IPS DF 19.7 (cell line): ENCODE measurements at places on chromosomes 1 and 21.

DNA sequence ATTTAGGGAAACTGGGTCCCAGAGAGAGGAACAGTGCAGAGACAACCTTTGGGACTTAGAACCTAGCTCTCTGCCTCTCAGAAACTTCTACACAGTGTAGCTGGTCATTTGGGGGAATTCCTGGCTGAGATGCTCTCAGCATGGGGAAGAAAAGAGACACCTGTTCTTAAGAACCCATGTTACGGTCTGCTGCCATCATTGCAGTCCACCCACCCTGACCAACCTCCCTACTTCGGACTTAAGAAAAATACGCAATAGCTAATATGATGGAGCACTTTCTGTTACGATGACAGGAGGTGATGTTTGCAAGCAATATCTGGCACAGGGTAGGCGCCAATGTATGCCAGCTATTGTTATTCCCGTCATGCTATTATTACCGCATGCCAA lies 177.9 kb downstream of the IGSF21 start:
- no peak for DNase-seq

GRCh38 chr1:175537571-175537970 lies 205.8 kb downstream of the TNR start:
- DNase-seq, result no peak

- no peak for DNase-seq
These were observed 15.4 kb upstream of the DDR2 start for GRCh38 chr1:162616848-162617247.

- DNase-seq, result no peak
These were observed 84.6 kb downstream of the SYT2 start for GRCh38 chr1:202625416-202626360.

DNA sequence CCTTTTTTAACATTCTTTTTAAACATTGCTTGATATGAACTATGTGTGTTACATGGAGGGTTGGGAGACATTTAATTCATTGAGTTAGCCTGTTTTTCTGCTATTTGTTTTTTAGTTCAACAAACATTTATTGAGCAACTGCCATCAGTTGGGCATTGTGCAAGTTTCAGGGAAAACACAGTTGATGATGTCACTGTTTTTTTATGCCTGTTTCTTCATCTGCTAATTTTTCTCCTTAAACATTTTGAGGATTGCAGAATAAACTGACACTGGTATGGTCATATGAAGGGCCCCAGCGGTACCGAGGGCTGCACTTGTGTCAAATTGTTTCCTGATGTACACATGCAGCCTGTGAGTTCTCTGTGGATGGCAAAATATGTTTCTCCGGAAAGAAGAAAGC lies 253.0 kb downstream of the FGGY start:
- DNase-seq, result no peak

- DNase-seq, result peak; percentile 1
These were observed 26.6 kb downstream of the ATF6 start for GRCh38 chr1:161792740-161793139.

GRCh38 chr21:26365849-26366248 lies 195.3 kb upstream of the APP start:
- DNase-seq, result no peak

- DNase-seq, result no peak
These were observed 14.7 kb downstream of the UCK2 start for GRCh38 chr1:165842023-165842670.

DNA sequence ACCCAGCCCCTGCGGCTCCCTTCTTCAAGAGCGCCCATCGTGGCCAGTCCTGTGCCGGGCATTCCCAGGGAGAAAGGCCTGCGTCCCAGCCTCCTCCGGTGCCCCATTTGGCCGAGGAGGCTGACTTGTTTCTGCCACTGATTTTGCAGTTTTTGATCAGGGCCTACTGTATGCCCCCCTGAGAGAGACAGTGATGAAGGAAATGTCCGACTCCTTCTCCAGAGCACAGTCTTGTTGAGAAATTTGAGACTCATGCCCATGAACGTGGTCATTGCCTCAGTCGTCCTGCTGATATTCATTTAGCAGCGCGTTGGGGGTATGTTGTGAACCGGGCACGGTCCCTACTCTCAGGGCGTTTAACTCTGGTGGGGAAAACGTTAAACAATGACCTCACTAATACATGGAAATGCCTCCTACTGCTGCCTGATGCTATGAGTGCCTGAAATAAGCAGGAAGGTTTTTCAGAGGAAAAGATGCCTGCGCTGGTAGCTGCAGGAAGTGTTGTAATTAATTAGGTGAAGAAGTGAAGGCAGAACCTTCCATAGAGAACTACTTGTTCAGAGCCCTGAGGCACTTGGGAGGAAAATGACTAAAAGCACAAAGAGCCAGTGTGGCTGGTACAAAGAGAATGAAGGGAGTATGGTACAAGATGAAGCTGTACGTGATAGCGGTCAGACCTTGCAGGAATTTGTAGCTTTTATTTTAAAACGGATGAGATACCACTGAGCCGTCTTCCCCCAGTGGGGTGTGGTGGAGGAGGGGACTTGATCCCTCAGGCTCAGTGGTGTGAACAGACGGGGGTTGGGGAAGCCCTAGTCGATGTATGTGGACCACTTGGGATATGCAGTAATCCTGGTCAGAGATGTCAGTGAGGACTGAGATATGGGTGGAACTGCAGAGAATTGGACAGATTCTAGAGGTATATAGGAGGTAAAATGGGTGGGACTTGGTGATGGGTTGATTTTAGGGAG lies 730 bp downstream of the ZCCHC17 start:
- DNase-seq, result no peak

DNA sequence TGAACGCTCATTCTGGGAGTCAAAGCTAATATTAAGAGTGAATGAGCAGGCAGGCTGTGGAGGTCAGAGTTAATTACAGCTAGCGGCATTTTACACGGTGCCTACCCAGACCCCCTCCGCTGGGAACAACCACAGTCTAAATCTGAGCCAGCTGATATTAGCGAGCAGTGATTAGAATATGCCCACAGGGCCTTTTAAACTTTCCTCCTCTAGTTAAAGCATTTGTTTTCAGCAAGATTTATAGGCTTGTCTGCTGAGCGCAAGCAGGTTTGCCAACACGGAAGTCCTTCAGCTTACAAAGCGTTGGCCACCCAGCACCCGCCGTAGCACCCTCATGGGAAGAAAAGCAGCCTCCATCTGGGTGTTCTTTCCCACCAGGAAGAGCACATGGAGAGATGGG lies 72.1 kb downstream of the LMX1A start:
- no peak for DNase-seq

- DNase-seq, result no peak
These were observed 186.3 kb upstream of the USP25 start for GRCh38 chr21:15543473-15543872.

DNA sequence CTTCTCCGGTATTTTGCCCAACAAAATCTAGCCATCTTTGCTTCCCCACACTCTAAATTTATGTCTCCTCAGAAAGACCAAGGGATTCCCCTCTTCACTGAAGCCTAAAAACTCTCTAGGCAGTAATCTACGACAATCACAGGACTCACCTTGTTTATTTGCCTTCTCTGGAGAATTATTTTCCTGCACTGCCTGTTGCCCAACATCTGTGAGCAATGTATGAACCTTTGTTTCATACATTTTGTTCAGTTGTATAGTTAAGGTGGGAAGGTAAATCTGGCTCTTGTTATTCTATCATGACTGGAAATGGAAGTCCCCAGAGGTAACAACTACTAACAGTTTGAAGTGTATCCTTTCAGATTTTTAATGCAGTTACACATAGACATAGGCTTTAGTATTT lies 2.2 kb downstream of the COPA start:
- no peak for DNase-seq

DNA sequence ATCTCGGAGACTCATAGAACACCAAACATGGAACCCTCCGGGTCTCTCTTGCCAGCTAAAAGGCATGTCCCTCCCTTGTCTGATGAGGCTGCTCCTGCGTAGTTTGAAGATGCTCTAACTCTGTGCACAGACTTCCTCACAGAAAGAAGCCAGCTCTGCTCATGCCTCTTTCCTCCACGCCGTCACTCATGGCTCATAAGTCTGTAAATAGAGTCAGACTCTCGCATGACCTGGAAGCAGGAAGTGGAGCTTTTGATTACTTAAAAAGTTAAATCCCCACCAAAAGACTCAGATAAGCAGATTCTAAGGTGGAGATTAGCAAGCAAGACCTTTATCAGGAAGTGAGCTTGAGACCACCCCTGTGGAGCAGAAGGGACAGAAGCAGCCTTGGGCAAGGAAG lies 171.6 kb downstream of the TRIM33 start:
- no peak for DNase-seq

DNA sequence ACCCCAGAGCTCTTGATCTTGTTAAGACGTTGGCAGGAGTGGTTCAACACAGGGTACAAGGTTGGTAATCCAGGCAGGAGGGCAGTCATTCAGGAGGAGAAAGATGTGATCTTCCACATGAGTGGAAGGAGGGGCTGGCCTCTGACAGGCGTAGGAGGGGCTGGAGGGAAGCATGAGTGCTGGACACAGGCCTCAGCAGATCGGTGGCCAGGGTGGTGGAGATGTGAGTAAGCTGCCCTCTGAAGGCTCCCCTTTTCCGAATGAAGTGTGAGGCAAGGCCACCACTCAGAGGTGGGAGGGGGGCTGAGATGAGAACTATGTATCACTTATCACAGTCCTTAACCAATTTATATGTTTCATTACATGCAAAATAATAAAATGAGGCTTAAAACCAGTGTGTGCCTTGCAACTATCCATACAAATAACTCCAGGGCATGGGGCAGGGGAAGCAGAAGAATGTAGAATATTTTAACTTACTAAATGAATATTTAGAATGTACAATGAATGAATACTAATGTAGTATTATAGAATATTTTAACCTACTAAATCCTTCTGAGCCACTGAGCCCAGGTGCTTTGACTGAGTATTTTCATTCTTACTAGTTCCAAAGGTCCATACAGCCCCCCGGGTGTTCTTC lies 103.5 kb upstream of the TLR5 start:
- DNase-seq, result no peak

DNA sequence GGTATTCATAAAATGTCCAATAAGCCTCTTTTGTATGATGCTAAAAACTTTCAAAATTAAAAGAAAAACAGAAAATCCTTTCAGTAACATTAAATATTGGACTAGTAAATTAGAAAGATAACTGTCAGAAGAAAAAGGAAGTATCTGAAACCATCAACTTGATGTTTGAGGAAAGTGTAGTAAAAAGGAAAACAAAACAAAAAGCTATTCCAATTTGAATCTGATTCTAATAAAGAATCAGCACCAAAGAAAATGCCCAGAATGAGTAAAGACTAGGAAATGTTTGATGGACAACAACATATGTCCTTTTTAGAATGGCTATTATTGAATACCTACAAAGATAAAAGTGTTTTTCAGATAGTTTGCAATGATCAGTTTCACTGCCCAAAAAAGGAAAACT lies 79.9 kb upstream of the RBM34 start:
- no peak for DNase-seq

DNA sequence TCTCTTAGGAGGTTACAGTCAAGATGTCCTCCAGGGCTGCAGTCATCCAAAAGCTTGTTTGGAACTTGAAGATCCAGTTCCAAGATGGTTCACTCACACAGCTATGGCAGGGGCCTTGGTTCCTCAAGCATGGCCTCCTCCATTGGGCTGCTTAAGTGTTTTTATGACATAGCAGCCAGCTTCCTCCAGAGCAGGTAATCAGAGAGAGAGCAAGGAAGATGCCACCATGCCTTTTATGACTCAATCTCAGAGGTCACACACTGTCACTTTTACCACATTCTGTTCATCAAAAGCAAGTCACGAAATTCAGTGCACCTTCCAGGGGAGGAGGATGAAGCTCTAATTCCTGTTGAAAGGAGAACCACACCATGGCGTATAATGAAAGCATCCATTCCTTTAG lies 17.1 kb downstream of the ELAPOR1 start:
- no peak for DNase-seq

DNA sequence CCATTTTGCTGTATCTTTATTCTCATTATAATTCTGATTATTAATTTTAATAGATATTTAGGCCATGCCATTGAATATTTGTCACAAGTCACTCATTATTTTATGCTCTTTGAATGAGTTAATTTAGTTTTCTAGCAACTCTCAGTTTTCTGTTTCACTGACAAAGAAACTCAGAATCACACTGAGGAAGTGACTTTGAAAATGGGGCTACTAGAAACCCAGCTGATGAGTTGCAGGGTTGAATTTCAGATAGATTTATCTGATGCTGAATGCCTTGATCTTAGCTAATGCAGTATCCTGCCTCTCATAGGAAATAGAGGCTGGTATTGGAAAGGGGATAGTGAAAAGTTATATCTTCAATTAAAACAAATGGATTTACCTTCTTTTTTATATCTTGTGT lies 67.4 kb upstream of the PLA2G4A start:
- no peak for DNase-seq

DNA sequence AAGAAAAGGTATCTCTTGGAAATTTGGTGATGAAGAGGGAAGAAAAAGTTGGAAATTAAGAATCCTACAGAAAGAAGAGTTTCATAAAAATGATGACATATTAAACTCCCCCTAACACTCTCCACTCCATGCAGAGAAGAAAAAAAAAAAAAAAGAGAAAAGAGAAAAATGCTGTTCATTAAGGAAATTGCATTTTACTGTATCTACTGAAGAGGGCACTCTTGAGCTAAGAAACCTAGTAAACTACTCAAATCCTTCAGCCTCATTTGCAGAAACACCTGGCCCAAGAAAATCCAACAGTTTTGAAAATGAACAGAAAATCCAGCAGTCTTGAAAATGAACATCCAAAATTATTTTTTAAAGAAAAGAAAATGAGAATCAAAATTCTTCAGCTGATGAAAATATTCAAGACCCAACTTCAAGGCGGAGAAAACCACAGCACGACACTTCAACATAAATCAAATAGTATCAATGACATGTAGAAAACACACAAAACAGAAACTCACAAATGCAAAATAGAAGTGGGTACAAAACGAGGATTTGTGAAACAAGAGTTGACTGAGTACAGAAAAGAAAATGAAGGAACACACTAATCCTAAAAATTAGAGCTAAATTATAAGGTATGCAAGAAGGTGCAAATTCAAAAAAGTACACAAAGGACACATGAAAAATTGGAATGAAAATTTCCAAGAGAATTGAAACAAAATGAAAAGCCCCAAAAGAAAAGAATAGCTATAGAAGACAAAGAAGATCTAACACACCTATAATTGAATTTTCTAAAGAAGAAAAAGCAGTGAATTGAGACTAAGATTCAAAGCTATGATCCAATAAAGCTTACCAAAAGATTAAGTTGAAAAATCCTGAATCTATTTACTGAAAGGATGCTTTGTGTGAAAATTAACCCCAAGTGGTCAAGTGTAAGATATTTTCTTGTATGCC lies 73.2 kb upstream of the DNAJC6 start:
- no peak for DNase-seq

GRCh38 chr1:212791676-212792395 lies at the start of the genes NSL1 and TATDN3:
Gene NSL1, minus strand, starts transcription at chr1:212791777. Its CDS starts 14 bp downstream, at chr1:212791763.
Gene TATDN3, plus strand, starts transcription at chr1:212791894. Its CDS starts 28 bp downstream, at chr1:212791922.
- peak; percentile 78 for DNase-seq

GRCh38 chr1:75115654-75116053 lies 18.5 kb upstream of the LHX8 start:
- no peak for DNase-seq

GRCh38 chr1:118185084-118185832 lies at the start of gene SPAG17:
Gene SPAG17, minus strand, starts transcription at chr1:118185228. Its CDS starts 71 bp downstream, at chr1:118185157.
- peak; percentile 84 for DNase-seq

GRCh38 chr1:151157067-151157531 lies 650 bp downstream of the TNFAIP8L2 start:
- no peak for DNase-seq

GRCh38 chr1:243465081-243465480 lies 209.2 kb downstream of the SDCCAG8 start:
- DNase-seq, result no peak
